ENCODE measurements at places on chromosomes 6 and 20.

DNA sequence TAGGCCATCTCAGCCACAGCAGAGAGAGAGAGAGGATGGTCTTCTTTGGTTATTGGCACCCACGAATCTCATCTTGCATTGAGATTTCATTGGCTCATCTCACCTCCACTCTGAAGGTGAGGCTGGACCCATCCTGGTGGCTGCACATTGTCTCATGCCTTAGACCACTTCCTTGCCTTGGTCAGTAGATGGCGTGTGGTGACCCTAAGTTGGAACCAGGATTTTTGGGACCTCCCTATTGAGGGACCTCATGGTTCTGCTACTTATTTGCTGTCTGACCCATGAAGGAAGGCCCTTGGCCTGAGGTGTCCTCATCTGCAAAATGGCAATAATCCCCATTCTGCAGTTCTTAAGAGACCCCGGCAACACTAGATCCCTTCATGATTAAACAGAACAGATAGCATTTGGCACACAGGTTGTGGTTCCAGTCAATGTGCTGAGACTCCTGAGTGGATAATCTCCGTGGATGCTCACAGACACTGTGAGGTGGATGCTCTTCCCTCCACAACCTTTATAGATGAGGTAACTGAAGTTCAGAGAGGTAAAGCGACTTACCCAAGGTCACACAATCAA, 21.5 kb upstream of the AAR2 start:
- DNase-seq = no peak

GRCh38 chr20:16708602-16709001, 21.2 kb upstream of the SNRPB2 start:
- no peak for DNase-seq

DNA sequence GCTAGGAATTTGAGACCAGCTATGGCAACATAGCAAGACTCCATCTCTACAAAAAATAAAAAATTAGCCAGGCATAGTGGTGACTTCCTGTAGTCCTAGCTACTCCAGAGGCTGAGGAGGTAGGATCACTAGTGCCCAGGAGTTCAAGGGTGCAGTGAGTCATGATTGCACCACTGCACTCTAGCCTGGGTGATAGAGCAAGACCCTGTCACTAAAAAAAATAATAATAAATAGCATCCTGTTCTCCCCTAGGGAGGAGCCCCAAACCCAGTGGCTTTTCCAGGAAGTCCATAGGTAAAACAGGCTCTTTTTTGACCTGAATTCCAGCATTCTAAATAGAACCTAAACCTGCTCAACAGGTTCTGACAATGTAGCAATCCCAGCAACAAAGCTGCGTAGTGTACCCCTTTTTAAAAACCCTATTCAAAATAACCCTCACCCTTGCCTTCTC, 192.0 kb downstream of the ALDH8A1 start:
- no peak for DNase-seq

- no peak for DNase-seq
Observed at GRCh38 chr20:36086767-36087166, 67.8 kb upstream of the EPB41L1 start.

GRCh38 chr6:23073821-23074220, 504.5 kb downstream of the HDGFL1 start:
- no peak for DNase-seq

DNA sequence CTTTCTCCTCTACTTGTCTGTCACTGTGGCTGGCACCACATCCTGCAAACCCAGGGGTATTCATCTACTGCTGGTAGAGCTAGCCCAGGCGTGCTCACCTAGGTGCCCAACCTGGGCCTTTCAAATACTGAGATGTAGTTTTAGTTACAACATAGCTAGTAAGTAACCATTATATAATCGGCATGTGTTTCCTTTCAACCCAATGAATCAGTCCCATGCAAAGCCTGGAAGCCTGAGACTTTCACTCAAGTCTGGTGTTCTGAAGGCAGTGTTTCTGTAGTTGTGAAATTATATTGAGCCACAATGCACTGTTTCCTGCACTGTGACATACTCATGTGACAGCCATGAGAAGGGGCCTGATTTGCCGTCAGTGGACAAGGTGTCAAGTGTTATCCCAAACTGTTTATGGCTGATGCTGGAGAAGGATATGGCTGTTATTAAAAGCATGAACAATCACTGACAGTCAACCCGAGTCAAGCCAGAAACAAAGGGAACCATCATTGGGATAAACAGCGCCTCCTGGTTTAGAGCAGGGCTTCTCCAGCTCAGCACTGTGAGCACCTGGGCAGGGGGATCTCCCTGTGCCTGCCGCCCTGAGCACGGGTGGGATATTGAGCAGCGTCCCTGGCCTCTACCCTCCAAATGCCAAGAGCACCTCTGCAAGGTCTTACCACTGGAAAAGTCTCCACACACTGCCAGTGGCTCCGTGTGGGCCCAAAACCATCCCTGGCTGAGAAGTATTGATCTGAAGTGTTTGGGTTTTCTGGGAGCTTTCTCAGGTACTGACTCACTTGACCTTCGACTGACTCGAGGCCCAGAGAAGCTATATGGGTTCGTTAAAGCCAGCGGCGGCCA, 1.6 kb downstream of the PSMA7 start:
- no peak for DNase-seq

DNA sequence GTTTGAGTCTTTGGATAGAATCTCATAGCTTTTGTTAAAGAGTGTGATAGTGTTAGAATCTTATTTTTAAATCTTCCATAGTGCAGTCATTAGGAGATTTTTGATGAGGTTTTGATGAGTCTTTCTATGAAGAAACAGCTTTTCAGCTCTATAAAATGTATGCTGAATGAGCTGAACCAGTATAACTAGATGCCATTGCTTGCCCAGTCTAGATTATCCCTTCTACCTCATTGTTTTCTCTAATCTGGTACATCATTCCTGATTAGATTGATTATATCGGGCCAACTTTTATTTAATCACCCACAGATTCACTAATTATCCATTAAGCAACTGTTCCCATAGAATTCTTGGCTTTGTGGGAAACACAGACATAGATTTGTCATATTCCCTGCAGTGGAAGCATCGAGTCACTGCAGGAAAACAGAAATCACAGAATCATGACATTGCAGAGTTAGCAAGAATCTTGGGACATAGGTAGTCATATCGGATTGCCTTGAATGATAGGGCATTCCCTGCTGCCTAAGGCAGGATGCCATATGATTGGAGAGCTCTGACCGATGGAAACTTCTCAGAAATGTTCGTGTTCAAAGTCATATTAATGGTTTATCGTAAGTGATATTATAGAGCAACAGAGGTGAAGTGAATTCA, 882.7 kb upstream of the FLRT3 start:
- no peak for DNase-seq

DNA sequence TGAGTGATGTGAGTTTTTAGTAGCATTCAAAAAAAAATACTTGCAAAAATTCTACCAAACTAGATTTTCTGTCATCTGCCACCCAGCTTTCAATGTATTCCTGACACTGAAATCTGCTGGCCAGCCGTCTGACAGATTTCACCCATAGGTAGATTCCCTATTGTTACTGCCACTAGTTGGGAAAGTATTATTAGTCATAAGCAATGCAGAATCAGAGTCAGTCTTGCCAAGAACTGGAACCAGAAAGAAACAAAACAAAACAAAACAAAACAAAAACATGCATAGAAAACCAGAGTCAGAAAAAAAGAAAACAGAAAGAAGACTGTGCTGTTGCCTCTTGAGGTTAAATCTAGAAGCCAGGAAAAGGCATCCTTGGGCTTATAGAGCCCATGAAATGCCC, 293.1 kb upstream of the KCNQ5 start:
- no peak for DNase-seq

- no peak for DNase-seq
Observed at GRCh38 chr20:2138396-2138795, 36.8 kb downstream of the STK35 start.

DNA sequence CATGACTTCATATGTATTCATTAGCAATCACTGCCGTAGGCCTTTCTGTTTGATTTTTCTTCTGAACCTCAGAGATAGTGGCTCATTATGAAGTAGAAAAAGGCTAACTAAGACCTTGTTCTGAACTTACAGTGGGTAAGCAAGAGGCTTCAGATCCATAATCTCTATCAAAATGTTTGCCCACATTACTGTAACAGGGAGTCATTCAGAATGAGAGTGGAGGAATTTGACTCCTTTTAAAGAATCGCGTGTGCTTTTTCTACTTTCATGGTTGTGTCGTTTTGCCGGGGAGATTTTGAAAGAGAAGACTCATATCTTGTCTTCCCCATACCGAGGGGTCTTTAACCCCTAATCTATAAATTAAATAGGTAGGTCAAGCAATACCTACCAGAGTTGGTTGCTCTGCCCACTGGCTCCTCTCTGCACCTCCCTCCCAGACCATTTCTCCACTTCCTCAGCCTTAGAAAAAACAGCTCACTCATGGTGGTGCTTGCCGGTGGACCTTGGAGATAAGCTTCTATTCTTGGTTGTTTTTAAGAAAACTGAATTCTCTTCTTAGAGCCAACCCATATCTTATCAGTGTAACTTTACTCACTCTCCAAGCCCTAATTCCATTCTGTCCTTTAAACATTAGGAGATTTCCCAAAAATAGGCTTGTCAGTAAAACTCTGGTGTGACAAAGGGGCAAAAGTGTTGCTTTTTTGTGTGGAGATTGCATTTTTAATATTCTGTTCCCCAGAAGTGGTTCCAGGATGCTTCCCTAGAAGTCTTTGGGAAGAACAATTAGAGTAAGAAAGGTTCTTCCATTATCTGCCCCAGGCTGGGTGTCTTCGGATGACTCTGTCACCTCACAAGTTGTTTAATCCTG, 56.6 kb downstream of the E2F3 start:
- no peak for DNase-seq

GRCh38 chr6:165245287-165245686, 64.1 kb downstream of the C6orf118 start:
- DNase-seq = peak; percentile 54

- DNase-seq = no peak
Observed at GRCh38 chr20:64146301-64146935, 17.8 kb upstream of the MYT1 start.

DNA sequence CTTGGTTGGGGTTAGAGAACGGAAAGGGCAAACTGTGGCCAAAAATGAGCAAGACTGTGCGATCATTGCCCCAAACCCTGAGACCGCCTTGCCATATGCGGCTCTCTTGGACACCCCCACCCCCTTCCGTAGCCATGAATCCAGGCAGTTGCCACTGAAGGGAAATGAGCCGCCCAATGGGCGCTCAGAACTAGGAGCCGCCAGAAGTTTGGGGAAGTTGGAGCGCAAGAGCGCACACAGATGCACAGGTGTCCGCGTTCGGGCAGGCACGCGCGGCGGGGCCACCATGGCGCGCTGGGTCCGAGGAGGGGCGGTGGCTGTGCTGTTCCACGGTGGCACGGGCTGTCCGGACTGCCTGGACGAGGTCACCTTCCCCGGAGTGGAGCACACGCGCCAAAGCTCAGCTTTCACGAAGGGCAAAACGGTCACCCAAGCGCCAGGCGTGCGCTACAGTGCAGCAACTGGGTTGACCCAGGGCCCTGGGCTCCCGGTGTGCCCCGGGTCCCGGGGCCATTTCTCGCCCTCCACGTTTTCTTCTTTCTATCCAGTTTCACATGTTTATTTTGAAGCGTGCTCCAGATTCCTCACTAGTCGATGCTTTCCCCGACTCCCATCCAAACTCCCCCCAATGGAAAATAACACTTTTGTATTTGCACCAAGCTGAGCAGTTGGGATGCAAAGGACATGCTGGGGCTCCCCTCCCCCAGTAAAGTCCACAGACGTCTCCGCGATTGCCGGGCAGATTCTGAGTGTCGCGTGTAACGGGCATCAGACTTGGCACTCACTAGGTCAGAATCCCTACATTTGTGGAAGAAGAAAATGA, 906 bp upstream of the PDE10A start:
- DNase-seq = peak; percentile 54

DNA sequence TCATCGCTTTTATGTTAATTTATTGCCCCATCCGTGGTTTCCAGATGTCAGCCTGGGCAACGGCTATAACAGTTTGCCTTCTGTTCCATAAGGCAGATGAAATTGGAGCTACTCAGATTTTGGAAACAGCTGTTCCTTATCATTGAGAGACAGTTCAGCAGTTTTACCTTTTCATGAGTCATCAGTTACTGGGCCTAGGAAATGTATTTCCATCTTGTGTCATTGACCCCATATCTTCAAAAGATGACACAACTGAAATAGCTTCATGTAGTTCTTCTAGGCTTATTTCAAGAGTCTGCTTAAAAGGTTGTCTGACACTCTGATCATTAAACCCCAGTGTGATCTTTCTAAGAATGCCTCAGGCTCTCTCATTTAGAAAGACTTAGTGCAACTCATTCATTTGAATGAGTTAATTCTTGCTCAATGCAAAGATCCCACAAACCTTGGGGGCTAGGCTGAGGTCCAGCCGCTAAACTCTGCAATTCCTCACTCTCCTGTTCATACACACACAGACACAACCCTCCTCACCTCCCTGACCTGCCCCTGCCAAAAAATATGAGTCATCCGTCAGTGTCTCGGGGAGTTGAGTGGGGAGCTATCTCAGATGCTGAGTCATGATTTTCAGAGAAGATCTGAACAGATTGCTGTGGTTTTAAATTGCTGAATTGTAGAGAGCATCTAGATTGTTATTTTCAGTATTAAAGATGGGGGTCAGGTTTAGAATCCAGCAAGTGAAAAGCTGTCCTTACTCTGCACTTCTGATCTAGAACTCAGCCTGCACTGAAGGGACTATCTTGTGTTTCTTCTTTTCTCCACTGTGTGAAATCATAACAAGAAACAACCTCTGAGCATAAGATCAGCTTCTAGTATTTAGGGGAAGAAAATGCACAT, 61.8 kb downstream of the RPP40 start:
- DNase-seq = peak; percentile 40

DNA sequence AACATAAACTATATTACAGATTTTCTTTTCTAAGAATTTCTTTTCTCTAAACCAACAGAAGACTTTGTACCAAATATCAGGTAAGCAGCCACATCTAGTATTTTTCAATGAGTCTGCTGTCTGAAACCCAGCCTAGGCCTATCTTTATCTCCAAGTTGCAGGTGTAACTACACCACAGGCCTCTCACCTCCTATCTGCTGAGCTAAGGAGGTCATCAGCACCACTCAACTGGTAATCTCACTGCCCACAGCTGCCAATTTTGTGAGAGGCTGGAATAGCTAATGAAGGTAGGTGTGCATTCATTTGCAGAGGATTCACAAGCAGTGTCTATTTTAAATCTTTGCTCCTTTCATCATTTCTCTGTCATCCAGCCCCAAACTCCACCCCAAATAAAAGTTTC, 584.8 kb downstream of the HDGFL1 start:
- DNase-seq = no peak

GRCh38 chr6:68313911-68314310, 321.2 kb upstream of the ADGRB3 start:
- DNase-seq = no peak

GRCh38 chr20:57381596-57382503, 9.3 kb upstream of the RBM38 start:
- peak; percentile 86 for DNase-seq

DNA sequence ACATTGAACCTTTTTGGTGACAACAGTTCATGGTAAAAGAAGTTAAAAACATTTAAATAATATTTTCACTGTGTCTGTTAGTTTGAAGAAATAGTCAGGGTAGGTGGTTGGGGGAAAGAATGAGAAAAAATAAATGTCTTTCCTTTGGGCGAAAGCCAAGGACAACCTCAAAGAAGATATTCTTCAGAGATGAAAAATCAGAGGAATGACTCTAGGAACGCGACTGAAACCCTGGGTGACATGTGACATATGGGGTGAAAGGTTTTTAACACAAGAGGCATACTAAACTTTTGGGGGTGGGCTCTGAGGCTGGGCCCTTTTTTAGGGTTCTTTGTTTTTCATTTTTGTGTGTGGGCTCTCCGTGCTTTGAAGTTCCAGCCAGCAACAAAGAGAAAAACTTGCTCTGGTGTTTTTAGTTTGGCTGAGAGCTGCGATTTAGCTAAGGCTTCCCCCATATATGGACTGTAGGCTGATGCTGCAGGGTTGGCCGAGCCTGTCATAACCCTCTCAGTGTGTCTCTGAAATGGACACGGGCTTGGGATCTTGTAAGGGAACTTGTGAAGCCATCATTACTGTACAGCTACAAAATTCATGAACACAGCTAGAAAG, 610.1 kb upstream of the ARID1B start:
- peak; percentile 50 for DNase-seq

Data from right hindlimb (tissue), 1 donor.